Myocyte (in vitro differentiated cells): ENCODE measurements at places on chromosomes 12 and 14. TPM values are rescaled to one million over a fixed set of nuclear protein-coding genes. Genes with fewer than 3 reads are reported as not detected.

DNA sequence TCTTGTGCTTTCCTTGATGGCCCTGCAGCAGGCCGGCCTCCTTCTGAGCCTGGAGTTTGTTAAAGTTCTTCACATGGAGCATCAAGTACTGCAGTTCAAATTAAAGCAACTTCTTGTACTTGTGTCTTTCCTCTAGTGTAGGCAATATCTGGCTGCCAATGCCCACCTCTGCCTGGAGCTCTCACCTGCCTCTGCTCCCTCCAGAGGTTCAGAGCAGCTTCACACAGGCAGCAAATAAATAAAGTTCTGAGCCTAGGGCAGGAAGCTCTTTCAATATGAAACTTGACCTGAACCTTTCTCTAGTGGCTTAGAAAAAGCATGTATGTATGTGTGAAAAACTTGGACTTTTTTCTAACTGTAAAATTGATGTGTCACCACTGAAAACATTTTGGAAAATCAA lies 65.9 kb downstream of the ITPR2 start:
- no peak for DNase-seq

GRCh38 chr12:46585854-46586621 lies 213.5 kb upstream of the SLC38A2 start:
- DNase-seq, result no peak

- DNase-seq, result no peak
Observed at GRCh38 chr14:24280797-24281460, 9.5 kb upstream of the RABGGTA start.

GRCh38 chr12:127280393-127281275 lies 986.3 kb upstream of the TMEM132C start:
- no peak for DNase-seq

KRT79 gene
- total RNA-seq, result not detected in 2 replicates

TAS2R31 gene
- total RNA-seq, result 0.99 and 2.2 TPM in 2 replicates
